ENCODE measurements at places on chromosomes 3 and 15.
A peak's percentile ranks its signal among the peaks of the same experiment; 100 is the strongest.

DNA sequence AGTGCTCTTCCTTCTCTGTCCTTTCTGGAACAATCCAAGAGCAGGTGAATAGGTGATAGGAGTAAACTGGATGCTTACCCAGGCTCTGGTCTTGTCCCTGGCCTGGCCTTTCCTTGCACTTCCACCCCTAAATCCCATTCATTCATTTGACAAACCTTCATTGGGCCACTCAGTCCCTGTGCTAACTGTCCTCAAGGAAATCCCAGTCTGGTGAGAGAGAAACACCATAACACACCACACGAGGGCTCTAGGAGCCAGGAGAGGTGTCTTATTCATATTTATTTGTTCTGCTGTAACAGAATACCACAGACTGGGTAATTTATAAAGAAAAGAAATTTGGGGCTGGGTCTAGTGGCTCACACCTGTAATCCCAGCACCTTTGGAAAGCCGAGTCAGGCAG, 22.8 kb downstream of the EFCC1 start:
- peak; percentile 8 for DNase-seq

DNA sequence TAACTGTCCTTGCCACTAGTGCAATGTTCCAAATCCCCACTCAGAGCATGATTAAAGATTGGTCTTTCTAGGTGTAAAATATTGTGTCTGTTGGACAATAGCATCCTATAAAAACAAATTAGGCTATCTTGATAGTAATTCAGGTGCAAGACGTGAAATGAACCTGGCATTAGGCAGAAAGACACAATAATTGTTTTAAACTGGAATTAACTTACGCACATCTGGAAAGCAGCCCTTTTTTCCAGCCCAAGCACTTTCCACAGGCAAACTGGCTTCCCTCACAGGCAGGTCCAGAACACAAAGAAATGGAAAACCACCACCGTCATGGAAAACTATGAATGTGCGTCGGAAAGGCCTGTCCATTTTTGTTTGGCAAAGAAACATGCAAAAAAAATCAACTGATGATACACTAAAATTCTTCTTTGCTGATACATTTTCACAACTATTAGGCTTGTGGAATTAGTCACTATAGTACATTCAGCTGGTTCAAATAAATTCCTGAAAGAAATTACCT, 474.7 kb upstream of the IL12A start:
- no peak for DNase-seq

GRCh38 chr3:106758459-106758858, 618.8 kb upstream of the CCDC54 start:
- no peak for DNase-seq

- DNase-seq = no peak
Observed at GRCh38 chr3:191238321-191238817, 39.3 kb downstream of the OSTN start.

GRCh38 chr15:58686286-58686685, 63.2 kb downstream of the ADAM10 start:
- DNase-seq = no peak

GRCh38 chr3:94626573-94626972, 563.7 kb downstream of the NSUN3 start:
- no peak for DNase-seq

DNA sequence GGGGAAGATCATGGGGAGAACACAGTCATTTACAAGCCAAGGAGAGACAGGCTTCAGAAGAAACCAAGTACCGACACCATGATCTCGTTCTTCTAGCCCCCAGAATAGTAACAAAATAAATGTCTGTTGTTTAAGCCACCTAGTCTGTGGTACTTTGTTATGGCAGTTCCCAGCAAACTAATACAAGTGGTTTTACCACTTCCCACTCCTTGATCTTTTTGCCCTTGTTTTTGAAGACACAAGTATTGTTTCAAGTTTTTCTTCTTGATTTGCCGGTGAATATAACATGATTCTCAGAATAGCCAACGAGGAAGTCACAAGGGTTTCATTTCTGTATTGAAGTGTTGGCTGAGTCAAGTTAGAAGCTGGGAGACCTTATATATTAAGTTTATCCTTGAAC, 220.3 kb downstream of the SOX2 start:
- DNase-seq = no peak

- no peak for DNase-seq
Observed at GRCh38 chr15:37881237-37882013, 53.0 kb upstream of the TMCO5A start.

- no peak for DNase-seq
Observed at GRCh38 chr3:51960386-51960785, 5.2 kb downstream of the GPR62 start.

DNA sequence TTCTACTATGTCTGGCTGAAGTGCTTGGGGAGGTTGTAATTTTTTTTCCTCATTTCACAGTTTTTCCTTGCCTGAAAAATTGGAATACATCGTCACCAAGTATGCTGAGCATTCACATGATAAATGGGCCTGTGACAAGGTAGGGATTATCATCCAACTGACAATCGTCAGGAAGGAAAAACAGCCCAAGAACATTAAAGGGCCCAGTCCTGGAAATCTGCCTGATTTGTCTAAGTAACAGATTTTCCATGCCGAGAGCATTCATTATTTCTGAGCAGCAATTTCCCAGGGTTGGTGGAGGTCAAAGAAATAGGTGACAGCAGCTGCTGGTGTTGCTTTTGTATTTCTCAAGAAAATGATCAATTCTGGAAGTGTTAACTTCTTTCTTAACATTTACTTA, 226.0 kb upstream of the CHRM5 start:
- DNase-seq = no peak

DNA sequence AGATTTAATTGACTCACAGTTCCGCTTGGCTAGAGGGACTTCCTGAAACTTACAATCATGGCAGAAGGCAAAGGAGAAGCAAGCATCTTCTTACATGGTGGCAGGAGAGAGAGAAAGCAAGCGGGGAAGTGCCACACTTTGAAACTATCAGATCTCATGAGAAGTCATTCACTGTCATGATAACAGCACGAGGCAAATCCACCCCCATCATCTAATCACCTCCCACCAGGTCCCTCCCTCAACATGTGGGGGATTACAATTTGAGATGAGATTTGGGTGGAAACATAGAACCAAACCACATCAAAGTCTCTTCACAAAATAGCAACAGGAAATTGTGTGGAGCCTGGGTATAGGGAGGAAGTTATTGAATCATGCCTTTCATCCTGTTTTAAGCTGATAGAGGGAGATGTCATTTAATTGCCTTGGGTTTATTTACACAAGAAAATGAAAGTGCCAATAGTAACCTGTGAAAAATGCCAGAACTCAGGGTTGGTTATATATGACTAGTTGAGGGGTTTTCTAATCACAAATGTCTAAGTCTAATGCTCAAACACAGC, 624.8 kb upstream of the LMCD1 start:
- DNase-seq = no peak

DNA sequence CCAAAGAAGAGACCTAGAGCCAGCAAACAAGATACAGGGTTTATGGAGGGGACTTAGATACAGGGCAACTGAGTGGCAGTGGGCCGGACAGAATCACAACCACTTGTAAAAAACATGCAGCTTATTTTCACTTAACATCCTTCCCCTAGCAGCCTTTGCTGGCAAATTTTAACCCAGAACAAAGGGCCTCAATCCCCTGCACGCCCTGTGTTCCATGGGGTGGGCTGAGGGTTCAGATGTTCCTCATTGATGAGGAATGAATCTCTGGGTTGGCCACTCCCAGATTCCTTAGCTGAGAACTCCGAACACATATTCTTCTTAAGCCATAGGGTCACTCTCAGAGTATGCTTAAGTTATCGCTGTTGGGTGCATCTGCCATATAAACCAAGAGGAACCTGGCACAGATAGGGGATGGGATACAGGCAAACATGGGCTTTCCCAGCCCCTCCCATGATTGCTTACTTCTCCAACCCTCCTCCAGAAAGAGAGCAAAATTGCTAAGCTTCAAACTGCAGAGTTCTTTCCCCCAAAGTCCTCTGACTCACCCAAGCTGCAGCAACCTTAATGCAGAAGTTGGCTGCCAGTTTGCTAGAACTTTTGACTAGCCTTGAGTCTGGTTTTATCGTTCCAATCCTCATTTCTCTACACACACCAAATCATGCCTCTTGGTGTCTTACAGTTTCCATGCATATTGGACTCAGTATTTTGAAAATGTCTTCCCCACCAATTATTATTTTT, 146.9 kb downstream of the CD47 start:
- no peak for DNase-seq

DNA sequence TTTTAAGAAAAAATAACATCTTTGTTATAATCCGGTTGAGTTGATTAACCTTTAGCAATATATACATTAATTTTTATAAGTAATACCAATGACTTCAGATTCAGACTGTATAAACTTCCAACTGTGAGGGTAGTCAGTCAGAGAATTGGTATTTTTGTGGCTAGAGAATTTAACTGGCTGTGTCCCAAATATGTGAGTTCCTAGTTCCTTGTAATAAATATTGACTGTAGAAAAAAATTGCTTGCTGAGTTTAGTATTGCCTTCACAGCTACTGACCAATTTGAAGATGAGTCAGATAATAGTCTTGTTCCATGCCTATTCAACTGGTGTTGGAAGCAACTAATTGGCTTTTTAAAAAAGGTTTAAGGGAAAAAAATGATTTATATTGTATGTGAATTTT, 210.8 kb downstream of the GAP43 start:
- no peak for DNase-seq

GRCh38 chr3:8320711-8321458, 180.7 kb upstream of the LMCD1 start:
- DNase-seq = no peak

GRCh38 chr3:19738846-19739245, 195.2 kb downstream of the EFHB start:
- DNase-seq = no peak

DNA sequence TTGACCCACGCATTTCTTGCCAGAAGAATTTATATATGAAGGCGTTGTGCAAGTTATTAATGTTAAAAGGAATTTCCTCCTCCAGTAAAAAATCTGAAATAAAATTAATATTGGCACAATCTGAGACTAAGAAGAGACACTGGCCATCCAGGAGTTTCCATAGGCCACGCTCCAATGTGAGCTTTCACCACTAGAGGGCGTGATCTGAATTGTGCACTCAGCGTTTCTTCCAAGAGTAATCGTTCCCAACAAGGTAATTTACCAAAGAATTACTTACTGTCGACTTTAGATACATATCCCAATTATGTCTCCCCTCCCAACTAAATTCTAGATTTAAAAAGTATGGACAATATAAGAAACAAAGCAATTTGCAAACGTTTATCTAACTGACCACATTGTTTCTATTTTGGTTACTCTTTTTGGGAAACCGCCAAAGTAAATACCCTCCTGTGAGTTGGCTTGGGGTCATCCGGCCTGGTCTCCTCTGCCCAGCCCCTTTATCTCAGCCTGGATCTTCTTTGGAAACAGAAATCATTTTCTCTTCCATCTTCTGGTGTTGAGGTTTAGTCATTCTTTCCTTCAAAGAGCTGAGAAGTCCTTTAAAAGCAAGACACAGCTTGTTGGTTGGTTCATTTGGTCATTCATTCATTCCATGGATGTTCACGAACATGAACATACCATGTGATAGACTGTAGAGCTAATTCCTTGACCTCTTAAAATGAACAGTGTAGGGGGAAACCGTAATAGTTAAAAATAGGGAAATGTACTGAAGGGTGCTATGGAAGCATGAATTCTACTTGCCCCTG, 26.2 kb downstream of the POLR2M start:
- DNase-seq = peak; percentile 68

DNA sequence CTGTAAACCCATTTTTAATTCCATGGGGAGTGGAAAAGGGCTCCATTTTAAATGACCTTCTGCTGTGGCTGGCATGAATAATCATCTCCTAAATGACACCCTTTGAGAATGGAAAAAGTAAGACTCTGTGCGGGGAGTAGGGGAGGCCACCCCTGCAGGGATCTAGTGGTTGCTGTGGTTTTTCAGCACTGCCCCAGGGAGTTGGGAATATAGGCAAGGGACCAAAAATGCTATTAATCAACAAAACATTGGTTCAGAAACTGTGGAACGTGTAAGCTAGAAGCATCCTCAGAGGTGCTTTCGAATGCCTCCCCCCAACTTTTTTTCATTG, 30.1 kb upstream of the ADAMTS7 start:
- no peak for DNase-seq

GRCh38 chr3:112767177-112767576, 79.5 kb downstream of the CD200R1L start:
- DNase-seq = no peak

DNA sequence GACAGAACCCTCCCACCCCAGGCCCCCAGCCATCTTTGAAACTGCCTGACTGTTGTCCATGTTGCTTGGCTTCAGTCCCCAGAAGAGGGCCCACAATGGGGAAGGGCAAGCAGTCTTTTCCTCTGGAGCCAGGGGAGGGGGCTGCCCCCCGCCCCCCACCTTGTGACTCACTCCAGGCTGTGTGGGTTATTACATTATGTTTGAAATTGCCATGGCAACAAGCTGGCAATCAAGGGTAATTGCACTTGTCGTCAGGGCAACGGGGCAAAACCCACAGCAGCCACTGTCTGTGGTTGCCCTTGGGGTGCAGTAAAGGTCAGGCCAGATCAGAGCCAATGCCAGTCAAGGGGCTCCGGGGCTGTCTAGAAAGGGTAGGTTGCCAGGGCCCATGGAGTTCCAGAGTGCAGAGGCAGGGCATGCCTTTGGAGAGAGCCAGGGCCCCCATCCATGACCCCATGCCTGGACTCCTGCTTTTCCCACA, 3.1 kb upstream of the CAMKV start:
- peak; percentile 44 for DNase-seq

DNA sequence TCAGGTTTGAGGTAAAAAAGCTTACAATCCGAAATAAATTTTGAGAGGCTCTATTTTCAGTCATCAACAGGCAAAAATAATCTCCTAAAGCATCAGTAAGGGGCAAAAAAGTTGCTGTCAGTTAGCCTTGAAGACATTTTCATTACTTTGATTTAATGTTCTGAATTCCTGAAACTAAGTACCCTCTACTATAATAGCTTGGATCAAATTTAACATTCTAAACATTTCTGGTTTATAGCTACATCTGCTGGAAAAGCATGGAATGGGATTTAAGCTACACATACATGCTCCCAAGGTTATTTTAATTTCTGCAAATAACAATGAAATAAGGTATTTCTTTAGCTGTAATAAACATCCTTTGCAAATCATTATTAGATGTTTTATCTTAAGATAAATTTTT, 245.4 kb downstream of the ULK4 start:
- no peak for DNase-seq

DNA sequence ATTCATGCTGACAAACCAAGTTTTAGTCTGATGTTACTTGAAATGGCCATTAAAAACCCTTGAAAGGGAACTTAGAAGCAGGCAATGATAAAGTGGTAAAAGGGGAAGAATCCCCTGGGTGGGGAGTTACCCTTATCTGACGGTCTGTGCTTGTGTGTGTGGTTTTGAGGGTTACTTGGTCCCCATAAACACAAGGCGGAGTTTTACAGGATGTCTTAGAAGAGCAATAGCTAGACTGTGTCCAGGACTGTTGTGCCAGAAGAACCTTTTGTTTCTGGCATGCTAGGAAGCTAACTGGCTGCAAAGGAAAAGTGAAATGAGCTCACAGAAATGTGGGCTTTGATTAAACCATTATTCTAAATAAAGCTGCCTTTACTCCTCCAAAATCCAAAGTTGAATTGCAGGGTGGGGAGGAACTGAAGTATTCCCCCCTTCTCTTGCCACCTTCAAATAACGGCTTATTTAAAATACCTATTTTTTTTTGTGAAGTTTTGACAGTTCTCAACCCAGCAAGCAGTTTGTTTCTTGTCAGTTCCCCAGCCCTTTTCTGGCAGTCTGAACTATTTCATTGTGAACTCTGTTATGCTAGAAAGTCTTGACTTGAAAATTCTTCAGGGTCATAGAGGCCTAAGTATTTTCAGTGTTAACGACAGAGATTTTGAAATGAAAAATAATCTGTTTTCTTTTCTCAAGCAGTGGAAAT, 443.5 kb downstream of the OTOL1 start:
- no peak for DNase-seq

GRCh38 chr3:13308380-13308801, 111.7 kb downstream of the NUP210 start:
- DNase-seq = peak; percentile 58

Measured in erythroblast (primary cell).